SIG-M5 (cell line): ENCODE measurements at places on chromosomes 16 and 17.

GRCh38 chr16:66223176-66223780 lies 143.2 kb upstream of the CDH5 start:
- DNase-seq, result no peak

DNA sequence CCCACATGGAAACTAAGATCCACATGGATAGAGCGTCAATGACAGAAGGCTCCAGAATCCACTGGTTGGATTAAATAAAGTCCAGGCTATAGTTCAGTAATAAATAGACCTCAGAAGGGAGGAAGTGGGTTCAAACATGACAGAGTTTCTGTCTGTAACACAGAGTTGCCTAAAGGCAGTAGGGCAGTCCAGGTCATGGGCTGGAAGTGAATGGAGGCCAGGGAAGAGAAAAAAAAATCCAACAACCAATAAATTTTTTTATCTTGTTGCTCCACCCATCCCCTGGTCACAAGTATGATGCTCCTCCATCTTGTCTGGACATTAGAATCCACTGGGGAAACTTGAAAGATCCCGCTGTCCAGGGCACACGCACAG lies 92.4 kb downstream of the RGS9 start:
- DNase-seq, result no peak

GRCh38 chr17:4072487-4073157 lies 70.2 kb downstream of the ZZEF1 start:
- no peak for DNase-seq

DNA sequence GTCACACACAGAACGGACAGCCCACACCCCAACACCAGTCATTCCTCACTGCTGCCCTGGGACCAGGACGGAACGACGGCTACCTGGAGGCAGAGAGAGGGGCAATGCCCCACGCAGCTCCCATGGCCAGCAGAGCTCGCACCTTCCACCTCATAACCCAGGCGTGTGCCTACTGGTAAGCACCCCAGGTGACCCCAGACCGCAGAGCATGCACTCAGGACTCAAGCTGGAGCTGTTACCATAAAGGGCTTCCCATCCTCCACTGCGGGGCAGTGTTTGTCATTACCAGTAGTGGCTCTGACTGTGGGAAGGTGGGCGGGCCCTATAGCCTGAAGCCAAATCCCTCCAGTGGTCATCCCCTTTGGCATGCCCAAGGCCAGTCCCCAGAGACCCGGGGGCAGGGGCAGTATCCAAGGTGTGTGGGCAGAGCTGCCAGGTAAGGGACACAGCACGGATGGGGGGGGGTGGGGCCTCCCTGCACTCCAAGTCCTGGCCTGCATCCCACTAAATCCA lies 4.7 kb upstream of the BCAR1 start:
- DNase-seq, result no peak

- DNase-seq, result peak; percentile 1
These were observed 55.7 kb downstream of the PLD6 start for GRCh38 chr17:17150448-17150800.

DNA sequence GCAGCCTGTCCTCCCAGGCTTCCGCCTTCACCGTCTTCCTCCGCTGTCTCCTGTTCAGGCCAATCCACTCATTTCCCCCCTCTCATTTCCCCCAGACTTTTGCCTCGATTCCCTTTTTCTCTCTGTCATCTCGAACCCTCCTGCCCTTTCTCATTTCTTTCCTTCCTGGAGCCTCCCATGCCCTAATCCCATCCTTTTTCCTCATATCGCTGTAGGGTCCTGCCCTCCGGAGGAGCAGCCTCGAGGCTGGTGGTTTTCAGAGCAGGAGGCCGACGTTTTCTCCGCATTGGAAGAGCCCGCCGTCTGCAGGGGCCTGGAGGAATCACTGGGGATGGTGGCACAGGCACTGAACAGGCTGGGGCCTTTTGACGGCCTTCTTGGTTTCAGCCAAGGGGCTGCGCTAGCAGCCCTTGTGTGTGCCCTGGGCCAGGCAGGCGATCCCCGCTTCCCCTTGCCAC lies 597 bp downstream of the OVCA2 start:
- DNase-seq, result no peak

DNA sequence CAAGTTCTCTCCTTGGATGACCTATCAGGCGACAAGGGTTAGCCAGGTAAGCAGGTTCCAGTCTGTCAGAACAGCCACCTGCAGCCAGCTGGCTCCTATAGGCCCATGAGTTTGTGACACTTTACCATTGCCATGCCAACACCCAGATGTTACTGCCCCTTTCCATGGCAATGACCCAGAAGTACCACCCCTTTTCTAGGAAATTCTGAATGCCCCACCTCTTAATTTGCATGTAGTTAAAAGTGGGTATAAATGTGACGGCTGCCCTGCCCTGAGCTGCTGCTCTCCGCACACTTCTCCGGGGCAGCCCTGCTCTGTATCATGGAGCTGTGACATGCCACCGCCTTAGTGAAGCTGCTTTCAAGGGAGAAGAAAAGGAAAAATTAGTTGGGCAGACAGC lies 10.0 kb upstream of the SECTM1 start:
- no peak for DNase-seq

- peak; percentile 87 for DNase-seq
These were observed 36.7 kb downstream of the CMIP start for GRCh38 chr16:81481207-81481821.

DNA sequence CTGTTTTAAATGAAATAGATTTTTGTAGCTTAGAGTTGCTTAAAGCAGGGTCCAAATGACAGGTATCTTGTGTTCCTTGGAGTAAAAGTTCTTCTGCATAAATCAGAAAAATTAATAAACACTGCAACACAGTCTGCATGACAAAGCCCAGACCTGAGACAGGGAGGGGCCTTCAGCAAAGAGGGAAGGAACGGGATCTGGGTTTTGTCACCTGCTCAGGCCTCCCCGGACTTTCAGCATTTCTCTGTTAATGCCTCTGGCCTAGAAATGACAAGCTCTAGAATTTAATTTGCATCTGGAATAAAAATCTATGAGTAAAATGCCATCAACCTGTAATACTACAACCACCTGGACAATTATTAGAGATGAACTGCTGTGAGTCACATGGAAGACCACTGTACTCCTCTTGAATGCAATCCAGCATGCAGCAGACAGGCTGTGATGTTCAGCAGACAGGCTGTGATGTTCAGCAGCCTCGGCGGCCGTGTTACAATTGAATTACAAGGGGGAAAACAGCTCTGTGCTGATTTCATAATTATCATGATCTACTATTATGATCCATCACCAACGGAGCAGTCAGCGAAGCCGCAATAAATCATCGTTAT lies 170.2 kb downstream of the TOX3 start:
- DNase-seq, result no peak

DNA sequence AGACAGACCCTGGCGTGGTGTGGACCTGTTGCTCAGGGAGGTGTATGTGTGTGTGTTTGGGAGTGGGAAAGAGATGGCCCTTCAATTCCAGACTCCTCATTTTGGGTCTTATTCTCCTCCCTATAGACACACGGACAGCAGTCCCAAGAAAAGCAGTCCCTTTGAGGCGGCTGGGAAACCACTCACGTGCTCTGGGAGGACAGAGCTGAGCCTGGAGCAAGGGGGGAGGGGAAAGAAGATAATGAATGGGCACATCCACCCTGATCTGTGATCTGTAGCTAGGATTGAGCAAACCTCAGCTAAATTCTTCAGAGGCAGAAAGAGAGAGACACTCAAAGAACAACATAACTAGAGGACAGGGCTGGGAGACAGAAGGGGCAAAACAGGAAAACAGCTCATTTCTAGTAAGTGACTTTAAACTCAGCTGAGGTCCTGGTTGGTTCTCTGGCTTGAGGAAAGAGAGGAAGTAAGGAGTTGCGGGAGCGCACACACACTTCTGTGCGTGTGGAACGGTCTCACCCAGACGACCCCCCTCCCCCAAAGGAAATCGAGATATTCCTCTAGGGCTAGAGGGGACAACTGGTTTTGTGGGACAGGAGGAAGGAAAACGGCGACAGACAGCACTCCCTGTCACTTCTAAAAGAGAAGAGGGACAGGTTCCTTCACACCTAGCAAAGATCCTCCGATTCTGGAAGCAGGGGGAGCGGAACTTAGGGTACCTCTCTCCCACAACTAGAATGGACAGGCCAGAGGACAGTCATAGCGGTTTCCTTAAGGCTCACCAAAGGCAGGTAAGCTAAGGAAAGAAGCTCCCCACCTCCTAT lies 658 bp downstream of the RAB5C start:
- DNase-seq, result no peak

GRCh38 chr16:1762196-1762878 lies 9.0 kb downstream of the NME3 start:
- no peak for DNase-seq

DNA sequence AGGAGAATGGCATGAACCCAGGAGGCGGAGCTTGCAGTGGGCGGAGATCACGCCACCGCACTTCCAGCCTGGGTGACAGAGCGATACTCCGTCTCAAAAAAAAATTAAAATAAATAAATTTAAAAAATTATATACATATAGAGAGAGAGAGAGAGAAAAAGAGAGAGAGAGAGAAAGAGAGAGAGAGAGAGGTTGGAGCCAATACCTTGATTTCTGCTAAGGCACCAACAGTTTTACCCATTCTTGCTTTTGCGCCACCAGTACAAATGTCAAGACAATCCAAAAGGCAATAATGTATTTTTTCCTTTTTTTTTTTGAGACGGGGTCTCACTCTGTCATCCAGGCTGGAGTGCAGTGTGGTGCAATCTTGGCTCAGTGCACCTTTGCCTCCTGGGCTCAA lies 17.2 kb downstream of the BRIP1 start:
- DNase-seq, result no peak

GRCh38 chr16:25007284-25007984 lies 7.7 kb downstream of the ARHGAP17 start:
- no peak for DNase-seq

DNA sequence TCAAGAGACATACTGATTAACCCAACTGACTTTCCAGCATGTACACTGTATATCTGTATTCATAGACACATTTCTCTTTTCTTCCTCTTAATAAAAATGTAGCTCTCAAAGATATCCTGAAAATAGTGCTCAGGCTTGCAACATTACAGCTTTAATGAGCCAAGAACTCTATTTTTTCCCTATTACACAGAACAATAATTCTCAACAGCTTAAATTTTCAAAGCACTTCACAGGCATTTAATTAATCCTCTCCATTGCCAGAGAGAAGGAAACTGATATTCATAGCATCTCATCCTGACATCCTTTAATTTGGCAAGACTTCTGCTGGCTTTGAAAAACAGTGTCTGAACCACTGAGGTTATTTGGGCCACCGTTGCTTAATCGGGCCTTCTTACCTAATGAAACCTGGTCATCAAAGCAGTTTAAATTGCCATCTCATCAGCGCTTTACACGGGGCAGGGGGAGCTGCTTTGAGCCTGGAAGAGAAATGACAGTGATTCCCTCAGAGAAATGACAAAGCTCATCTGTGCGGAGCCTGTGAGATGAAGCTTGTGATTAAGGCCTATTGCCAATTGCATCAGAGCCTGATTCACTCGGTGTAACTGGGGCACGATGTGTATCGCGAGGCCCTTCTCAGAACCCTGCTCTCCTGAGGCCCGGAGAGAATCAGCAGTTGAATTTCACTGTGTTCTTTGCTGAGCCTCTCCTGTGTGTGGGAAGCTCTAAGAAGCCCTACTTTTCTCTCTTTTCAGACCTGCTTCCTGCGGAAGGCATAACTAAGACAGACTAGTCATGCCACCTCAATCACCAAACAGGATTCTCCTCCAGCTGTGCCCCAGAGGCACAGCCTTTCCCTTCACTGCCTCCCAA lies 8.5 kb upstream of the SIAH1 start:
- DNase-seq, result no peak

DNA sequence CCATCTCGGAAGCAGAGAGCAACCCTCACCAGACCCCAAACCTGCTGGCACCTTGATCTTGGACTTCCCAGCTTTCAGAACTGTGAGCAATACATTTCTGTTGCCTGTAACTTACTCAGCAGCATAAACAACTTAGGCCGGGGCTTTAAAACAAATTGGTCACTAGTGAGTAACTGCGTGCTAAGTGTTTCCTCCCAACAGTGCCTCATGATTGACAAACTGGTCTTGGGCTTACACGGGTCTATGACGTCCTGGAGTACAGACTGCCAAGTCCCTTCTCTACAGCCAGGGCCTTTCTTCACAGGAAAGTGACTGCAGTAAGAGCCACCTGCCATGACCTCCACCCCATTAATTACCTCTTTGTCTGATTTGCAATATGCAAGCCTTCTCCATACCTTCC lies 136.7 kb downstream of the XYLT1 start:
- DNase-seq, result no peak

DNA sequence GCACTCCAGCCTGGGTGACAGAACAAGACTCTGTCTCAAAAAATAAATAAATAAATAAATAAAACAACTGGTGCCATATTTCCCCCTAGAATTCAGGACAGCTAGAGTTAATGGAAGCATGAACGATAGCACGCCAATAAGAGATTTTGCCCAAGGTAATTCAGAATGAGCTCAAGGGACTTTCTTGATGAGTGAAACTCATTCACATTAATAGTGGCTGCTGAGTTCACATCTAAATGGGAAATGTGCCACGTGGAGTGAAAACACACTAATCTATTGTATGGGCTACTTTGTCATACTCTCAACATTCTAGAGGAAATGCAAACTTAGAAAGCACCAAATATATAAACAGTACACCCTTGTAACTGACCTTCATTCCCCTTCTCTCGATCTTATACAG lies 47.4 kb upstream of the PSMD7 start:
- DNase-seq, result no peak

GRCh38 chr16:27426423-27427408 lies 24.7 kb downstream of the IL21R start:
- no peak for DNase-seq

DNA sequence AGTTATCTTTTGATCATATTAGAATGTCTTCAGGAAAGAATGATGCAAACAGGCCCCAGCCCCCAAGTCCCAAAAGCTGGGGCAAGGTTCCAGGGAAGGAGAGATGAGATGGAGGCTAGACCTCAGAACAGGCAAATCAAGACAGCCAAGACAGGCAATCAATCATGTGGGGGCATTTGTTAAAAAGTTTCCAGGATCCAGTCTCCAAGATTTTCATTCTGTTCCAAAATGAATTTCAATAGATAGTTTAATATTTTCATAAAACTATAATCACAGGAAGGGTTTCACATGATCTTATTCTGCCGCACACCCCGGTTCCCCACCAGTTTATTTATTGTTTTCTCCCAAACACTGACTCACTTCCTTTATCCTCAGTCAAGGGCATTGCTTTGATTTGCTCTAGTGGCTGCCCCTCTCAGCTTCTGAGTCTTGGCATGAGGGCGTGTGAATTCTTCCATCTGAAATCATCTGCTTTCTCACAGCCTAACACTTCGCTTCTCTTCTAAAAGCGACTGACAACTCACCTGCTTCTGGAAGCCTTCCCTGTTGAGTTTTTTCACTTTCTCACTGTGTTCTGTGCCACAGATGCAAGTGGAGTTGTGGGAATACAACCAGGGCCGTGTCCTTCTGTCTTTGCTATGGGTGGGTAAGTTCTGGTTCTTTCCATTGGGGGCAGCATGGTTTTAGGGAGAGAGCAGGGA lies 12.2 kb upstream of the TERF2 start:
- DNase-seq, result no peak

GRCh38 chr17:2085648-2085949 lies 30.7 kb downstream of the HIC1 start:
- no peak for DNase-seq

DNA sequence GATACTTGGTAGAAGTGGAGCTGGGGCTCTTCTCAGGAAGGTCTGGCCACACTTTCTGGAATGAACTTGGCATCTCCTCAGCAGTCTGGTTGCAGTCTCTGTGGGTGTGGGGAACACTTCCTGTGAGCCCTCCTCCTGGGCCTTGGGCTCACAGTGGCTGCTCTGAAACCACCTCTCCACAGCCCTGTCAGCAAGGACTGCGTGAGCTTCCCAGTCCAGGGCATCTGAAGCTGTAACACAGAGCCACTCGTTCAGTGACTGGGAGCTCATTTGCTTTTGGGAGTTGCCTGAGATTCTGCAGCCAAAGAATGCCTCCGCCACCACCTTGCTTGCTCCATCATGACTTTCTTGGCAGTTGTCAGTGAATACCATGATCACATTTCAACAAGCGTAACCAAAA lies 60.0 kb downstream of the CLEC16A start:
- DNase-seq, result no peak
